Large intestine (tissue), 12 donors: ENCODE measurements at places on chromosomes 6 and 20. TPM values are rescaled to one million over a fixed set of nuclear protein-coding genes. Genes with fewer than 3 reads are reported as not detected.

IPCEF1 gene
- 2.2 TPM for polyA plus RNA-seq

ECT2L gene
- polyA plus RNA-seq, result 0.13 TPM

GJA10 gene
- polyA plus RNA-seq, result not detected

OR2B6 gene
- 0.07 TPM for polyA plus RNA-seq

RHAG gene
- polyA plus RNA-seq, result 1.3 TPM
